ENCODE measurements at places on chromosomes 6 and 20.

- ATAC-seq = no peak
These were observed 1.4 kb upstream of the AAR2 start for GRCh38 chr20:36234771-36235320.

DNA sequence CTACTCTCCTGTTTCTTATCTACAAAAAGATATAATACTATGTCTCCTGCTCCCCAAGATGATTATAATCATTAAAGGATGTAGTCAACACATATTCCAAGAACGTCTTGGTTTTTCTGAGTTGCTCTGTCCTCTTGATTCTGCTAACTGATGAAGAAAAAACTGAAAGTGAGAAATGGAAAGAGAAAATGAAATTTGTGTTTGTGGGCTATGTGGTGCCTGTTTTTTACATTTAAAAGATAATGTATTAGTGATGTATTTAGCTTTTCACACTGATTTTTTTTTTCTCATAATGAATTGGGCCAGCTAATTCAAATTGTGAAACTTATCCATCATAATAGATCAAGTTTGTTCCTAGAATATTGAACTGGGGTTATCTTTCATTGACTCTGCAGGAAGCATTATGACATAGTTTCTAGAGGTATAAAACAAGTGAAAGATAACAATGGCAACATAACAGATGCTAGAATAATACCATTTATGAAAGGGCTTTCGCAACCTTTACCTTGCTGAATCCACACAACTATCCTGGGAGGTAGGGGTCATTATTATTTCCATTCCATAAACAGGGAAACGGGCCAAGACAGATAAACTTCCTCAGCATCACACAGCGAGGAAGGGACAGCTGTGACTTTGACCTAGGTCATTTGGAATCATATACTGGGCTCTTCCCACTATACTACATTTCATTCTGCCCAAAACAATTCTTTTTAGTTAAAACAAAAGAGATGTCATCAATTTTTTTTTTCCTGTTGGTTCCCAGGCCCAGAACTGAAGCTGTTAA, 336.7 kb downstream of the GJA1 start:
- ATAC-seq = no peak

DNA sequence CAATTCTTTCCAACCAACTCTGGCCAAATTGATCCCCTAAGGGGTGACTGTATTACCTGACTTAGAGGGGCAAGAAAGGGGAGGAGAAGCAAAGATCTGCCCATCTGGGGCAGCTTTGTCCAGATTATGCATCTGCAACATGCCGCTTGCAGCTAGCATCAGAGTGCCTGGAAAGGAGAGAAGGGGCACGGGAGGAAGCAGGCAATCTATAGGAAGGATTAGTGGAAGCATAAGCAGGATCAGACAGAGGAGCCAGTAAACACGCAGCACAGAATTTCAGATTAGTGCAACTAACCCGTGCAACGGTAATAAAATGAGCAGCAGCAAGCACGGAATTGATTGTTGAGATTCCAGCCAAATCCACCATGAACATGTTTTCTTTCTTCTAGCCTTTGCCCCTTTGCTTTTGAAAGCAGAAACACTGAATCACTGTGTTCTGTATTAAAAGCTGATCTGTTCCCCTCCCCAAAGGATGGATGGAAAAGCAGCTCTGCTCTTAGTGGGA, 643.6 kb upstream of the CHD6 start:
- no peak for ATAC-seq

DNA sequence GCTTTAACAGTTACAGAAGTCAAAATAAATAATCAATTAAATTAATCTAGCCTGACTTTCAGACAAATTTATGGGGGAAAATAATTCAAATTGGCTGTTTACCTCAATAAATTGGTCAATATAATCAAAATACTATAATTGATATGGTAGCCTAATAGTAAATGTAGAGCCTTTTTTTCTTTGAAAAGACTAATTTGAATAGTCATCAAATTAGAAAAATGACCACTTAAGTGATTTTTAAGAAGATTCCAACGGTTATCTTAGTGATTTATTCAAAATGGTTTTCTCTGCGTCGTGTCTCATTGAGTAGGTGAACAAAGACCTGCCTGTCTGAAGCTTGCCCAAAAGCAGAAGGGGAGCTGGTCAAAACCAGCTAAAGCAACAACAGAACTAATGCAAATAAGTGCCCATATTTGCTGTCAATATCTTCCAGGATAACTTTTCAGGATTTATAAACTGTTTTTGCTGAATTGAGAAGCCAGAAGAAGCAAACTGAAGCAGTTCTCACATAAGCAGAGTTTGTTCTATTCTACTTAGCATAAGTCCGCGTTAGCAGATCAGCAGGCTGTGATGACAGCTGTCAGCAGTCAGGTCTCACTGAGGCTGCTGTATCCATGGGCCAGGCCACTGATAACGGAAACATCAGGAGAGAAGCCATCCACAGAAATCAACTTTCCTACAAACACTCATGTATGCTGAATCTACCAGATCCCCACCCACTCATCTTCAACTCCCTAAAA, 7.0 kb downstream of the RCAN2 start:
- ATAC-seq = no peak

DNA sequence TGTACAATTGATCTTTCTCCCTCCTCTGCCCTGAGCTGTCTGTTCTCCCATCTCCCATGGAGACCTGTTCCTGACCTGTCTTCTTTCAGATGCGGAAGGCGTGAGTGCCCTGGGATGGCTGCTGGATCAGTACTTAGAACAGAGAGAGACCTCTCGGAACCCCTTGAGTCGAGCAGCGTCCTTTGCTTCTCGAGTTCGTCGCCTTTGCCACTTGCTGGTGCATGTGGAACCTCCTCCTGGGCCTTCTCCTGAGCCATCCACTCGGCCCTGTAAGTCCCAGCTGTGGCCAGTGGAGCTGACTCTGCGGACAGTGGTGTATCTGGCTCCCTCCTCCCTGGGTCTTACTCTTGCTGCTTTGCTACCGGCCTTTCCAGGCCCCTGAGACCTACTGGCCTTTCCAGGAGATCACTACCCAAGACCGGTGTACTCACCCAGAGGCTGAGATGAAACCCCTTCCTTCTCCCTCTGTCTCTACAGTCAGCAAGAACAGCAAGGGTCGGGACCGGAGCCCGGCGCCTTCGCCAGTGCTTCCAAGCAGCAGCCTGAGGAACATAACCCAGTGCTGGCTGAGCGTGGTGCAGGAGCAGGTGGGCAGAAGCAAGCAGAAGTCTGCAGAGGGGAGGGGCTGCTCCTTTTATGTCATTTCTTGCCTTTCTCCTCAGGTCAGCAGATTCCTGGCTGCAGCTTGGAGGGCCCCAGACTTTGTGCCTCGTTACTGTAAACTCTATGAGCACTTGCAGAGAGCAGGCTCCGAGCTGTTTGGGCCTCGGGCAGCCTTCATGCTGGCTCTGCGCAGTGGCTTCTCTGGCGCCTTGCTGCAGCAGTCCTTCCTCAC, 22.5 kb downstream of the CUL9 start:
- no peak for ATAC-seq

DNA sequence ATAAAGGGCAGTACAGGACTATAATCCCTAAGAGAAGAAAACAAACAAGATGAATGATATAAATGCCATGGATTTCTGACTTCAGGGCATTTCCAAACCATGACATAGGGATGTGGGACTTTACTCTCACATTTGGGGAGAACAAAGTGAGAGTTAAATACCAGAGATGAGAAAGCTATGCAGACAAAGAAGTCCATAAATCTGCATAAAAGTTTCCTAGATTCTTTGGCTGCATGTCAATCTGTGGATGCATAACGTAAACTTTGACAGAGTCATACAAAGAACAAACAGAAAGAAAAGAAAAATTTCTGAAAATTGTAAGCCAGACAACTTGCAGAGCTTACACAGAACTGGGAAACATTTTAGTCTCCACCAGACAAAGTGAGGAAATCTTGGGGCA, 11.7 kb downstream of the EPM2A start:
- ATAC-seq = no peak

DNA sequence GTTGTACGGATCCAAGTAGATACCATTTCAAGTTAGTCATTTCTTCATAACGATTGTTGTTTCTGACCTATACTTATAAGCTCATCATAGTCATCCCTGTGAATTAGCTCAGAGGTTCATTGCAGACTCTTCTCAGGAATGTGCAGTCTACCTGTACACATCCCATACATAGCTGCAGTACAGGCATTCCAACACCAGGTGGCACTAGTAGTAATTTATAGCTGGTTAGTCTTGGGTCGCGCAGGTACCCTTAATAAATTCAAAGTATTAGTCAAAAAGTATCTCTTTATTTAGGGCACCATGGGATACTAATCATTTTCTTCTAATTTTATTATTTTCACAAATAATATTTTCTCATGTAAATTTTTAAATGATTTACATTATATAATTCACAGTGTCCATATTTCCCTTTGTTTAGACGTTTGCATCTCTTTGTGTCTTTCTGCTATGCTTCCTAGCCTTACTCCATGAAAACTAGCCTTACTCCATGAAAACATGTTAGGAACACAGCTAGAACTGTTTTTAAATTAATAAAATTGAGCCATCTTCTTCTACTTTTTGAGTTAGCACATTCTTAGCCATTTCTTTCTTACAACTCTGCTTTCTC, 128.6 kb upstream of the FAM83B start:
- ATAC-seq = peak; percentile 36

- ATAC-seq = peak; percentile 30
These were observed 15.5 kb upstream of the CLDN20 start for GRCh38 chr6:155248008-155249001.

DNA sequence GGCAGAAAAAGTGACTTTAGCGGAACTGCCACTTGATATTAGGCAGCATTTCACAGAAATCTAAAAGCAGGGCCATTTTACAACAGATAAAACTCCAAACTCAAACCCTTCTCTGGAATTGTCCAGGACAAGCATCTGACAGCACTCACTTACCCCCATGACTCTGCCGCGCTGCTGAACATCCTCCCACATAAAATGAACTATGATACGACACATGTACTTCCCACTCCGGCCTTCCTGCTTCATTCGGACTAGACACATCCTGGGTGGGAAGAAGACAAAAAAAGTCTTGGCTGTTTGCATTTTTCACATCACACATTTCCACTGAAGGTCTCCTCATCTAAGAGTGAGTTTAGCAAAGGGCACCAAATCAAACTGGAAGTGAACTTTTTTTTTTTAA, 54.8 kb upstream of the FAM83C start:
- ATAC-seq = no peak

DNA sequence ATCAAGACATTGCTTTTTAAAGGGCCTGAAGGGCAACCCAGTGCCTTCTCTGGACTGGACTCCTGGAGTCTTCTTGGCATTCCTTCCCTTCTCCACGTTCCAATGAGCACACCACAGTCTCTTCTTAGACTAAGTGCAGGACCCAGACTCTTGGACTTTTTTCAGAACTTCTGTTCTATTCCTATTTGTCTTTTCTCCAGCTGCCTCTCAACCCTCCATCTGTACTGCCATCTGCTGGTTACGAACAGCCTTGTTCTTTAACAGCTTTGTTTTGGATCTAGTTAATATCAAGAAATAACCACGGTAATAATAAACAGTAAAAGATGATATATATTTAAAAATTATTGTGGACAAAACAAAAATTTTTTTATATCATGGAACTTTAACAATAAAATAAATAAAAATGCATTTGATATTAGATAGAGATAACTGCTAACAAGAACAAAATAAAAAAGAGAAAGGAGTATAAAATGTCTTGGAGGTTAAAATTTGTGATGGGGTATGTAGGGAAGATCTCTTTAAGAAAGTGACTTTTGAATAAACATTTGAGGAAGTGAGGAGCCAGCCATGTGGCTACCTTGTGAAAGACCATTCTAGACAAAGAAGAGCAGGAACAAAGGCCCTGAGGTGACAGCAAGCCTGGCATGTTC, 105.1 kb upstream of the HCRTR2 start:
- no peak for ATAC-seq

- no peak for ATAC-seq
These were observed 196.4 kb downstream of the TBXT start for GRCh38 chr6:165971202-165971601.

- ATAC-seq = no peak
These were observed 197.4 kb upstream of the KCNG1 start for GRCh38 chr20:51220293-51220706.

DNA sequence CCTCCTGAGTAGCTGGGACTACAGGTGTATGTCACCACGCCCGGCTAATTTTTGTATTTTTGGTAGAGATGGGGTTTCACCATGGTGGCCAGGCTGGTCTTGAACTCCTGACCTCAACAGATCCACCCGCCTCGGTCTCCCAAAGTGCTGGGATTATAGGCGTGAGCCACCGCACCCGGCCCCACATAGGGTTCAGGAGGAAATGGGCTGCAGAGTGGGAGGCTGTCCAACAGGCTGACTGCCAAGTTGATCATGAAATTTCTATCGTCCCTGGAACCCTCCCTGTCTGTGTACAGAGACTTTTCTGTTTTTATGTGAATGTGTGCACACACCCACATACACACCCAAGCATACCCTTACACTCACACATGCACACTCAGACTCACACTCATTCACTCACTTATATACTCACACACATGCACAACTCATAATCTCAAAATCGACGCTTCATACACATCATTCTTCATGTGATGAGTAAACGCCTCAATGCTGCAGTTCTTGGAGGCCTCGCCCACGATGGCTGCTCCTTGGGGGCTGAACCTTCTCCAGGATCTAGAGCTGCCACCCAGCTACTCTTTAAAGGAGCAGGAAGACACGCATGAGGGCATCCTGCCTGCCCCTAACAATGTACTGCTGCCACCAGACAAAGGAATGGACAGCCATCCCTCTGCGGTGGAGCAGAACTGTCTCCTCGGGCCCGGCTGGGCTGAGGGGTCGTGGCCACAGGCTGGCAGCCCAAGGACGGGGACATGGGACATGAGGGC, 35.6 kb downstream of the SUN5 start:
- ATAC-seq = peak; percentile 39

DNA sequence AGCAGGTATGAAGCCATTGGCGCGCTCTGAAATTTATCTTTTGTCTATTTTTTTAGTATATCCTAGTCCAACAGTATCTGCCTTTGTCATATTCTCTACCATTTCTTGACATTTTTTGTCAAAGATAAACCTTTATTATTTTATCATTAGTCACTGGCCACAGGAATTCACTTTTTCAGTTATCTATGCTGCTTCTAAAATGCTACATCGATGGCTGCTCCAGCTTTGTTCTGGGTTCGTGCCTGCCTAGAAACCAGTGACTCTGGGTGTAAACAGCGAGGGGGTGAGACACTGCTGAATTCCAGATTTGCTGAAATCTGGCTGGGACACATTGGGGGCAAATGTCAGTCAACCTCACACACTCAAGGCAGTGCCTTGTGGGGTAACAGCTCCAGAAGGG, 193.4 kb downstream of the CDC5L start:
- ATAC-seq = no peak

- no peak for ATAC-seq
These were observed 41.5 kb upstream of the RNF24 start for GRCh38 chr20:4056880-4057279.

GRCh38 chr20:35240811-35241293, 14.4 kb downstream of the MMP24 start:
- no peak for ATAC-seq

- ATAC-seq = no peak
These were observed 564.8 kb downstream of the RFPL4B start for GRCh38 chr6:112911959-112912358.

- ATAC-seq = peak; percentile 32
These were observed 27.5 kb downstream of the CAPN11 start for GRCh38 chr6:44185953-44186634.

- ATAC-seq = no peak
These were observed 25.7 kb upstream of the HINT3 start for GRCh38 chr6:125930765-125931418.

- no peak for ATAC-seq
These were observed 25.7 kb upstream of the PTGIS start for GRCh38 chr20:49593466-49594142.

GRCh38 chr20:44736170-44737021, 9.3 kb upstream of the KCNK15 start:
- ATAC-seq = peak; percentile 63

All from activated CD4-positive, CD25-positive, alpha-beta regulatory T cell treated with anti-CD3 and anti-CD28 coated beads, Interleukin-2, amount 50 U/mL, for 24 hours (primary cell).